Fibroblast of skin of left biceps (primary cell): ENCODE measurements at places on chromosomes 6 and 20.

- DNase-seq, result no peak
These were observed 452.9 kb downstream of the TFAP2B start for GRCh38 chr6:51271615-51272014.

- DNase-seq, result no peak
These were observed 6.4 kb downstream of the MYLK4 start for GRCh38 chr6:2744209-2744771.

DNA sequence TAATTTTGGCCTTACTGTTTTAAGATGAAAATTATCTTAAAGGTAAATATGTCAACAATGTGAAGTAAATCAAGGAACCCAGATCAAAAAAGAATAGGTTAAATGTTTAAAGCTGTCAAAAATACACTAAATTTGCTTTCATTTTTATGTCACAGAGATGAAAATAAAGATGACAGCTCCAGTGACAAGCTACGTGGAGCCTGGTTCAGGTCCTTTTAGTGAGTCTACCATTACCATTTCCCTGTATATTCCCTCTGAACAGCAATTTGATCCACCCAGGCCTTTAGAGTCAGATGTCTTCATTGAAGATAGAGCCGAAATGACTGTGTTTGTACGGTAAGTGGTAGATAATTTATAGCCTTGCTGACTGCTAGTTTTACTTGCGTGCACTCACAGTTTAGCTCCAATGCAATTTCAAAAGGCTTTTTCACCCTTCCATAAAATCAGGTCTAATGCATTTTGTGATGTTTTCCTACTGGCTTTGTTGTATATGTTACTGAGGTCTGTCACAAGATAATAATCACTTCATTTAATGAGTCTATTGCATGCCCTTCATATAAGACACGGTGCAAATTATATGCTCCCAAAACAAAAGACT is 1.9 kb downstream of the HEBP2 start:
- no peak for DNase-seq

DNA sequence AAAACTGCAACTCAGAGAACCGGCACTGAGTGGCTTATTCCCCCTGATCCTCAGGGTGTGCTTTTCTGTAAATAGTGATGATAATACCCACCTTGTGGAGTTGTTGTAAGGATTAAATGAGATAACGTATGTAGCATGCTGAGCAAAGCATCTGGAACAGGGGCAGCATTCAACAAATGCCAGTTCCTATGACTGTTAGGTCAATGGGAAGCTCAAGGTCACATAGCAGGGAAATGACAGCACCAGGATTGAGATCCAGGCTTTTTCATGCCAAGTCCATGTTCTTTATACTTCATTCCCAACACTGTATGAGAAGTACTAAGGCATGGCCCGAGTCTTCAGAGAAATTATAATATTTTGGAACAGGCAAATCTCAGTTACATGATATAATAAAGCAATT is 5.1 kb downstream of the RCAN2 start:
- no peak for DNase-seq

DNA sequence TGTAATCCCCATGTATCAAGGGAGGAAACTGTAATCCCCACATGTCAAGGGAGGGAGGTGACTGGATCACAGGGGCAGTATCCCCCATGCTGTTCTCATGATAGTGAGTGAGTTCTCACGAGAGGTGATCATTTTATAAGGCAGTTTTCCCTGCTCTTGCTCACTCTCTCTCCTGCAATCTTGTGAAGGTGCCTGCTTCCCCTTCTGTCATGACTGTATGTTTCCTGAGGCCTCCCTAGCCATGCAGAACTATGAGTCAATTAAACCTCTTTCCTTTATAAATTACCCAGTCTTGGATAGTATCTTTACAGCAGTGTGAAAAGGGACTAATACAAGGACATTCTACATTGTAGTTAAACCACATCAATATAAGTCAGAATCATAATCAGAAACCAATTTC is 112.4 kb downstream of the BTBD9 start:
- no peak for DNase-seq

GRCh38 chr20:57374931-57375651 is 16.1 kb upstream of the RBM38 start:
- no peak for DNase-seq

DNA sequence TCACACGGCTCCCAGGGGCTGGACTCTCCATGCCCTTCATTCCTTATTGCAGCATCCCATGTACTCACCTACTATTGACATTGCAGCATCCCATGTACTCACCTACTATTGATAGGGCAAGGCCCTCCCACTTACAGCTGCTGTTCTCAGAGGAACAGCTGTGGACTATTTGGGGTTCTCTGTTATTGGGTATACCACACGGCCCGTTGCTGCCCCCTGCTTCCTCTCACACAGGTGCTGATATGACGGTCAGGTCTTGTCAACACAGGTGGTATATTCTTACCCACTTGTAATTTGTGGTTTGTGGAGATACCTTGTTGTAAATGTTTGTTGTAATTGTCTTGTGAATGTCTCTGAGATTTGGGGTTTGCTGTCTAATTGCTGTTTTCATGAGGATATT is 18.8 kb downstream of the ALDH5A1 start:
- DNase-seq, result no peak

GRCh38 chr20:43238833-43239232 is 49.1 kb upstream of the PTPRT start:
- DNase-seq, result no peak

DNA sequence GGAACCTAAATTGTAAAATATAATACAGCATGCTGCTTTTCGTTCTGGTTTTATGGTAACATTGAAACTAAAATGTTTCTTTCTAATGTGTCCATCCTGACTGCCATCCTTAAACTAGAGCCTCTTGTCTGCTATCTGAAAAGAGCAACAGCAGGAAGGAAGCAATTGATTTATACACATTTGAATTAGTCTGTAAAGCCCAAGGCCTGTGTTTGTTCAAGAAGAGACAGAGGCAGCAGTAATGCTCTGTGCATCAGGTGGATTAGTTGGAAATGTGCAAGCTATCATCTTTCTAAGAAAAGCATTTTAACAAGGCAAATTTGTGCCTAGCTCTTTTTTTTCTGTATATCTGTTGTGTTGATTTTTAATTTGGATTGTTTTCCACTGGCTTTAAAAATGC is 128.6 kb downstream of the SCAF8 start:
- DNase-seq, result no peak

- DNase-seq, result peak; percentile 7
These were observed 47.8 kb downstream of the GMPR start for GRCh38 chr6:16286151-16286522.

DNA sequence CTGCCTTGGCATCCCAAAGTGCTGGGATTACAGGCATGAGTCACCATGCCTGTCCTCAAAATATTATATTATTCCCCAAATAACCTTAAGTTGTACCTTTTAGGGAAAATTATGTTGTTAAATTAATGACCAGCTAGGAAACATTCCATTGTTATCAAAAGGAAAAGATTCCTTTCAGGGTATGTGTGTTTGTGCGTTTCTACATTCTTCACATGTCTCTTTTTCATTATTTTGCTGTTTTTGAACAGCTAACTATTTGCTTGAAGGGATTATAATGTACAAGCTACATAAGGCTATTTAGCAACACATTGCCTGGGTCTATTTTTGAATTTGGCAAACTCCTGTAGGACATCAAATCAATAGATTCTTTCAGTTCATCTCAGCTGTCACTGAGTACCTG is 57.1 kb downstream of the GJA1 start:
- DNase-seq, result no peak

DNA sequence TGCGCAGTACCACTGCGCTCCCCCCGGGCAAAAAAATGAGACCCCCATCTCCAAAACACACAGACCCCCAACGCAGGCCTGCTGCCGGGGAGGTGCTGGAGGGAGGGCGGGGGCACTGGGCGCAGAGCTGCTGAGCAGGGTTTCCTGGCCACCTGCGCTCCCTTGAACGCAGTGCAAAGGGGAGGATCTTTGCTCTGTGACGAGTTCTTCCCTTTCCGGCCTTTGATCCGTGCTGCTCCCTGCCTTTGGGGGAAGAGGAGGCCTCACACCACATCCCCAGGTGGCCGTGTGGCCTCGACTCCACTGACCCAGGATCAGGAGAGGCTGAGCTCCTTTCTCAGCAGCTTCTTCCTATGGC is 8.9 kb upstream of the COL20A1 start:
- DNase-seq, result no peak

GRCh38 chr20:11355345-11355744 is 562.3 kb upstream of the BTBD3 start:
- no peak for DNase-seq

- no peak for DNase-seq
These were observed 87.1 kb downstream of the ERMARD start for GRCh38 chr6:169838346-169839028.

DNA sequence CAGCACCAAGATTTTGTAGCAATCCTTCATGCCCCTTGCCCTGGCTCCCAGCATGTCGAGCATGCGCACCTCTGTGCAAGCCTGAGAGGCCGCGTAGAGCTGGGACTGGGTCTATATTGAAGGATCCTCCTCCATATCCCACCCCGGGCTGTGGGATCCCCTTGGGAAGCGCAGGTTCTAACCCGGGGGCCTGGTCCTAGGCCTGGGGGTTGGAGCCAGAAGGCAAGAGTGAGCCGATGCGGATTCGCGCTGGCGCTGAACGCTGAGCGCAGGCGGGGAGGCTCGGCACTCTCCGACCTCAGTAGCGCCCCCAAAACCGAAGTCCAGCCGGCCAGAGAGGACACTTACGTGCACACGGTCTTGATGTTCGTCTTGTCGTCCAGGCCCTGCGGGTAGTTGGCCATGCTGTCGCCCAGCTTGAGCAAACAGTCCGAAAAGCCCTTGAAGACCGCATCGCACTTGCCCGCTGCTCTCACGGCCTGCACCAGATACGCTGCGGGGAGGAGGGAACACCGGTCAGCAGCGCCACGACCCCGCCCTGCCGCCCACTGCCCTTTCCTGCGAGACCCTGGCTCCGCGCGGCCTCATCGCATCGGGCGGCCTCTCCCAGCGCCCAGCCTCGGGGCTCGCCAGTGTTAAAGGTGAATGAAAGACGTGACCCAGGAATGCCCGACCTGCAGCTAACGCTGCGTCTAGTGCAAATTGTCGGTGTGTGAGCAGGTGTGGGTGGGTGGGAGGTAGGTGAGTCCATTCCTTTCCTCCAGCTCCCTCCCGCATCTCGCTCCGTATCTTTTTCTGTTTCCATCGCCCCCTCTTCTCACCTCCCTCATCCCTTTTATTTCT is 4.5 kb downstream of the NRN1 start:
- DNase-seq, result no peak

DNA sequence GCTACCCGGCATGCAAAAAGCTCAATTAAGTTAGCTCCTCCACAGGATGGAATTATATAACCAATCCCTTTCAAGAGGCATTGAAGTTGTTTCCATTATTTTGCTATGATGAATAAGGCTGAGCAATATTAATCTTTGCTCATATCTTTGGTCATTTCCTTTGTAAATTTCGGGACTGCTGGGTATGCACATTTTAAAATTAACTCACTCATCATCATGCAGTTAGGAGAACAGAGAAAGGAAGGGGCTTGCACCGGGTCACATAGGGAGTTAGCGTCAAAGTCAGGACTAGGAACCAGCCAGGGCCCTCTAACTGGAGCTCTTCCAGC is 430 bp upstream of the FAM110A start:
- DNase-seq, result no peak

DNA sequence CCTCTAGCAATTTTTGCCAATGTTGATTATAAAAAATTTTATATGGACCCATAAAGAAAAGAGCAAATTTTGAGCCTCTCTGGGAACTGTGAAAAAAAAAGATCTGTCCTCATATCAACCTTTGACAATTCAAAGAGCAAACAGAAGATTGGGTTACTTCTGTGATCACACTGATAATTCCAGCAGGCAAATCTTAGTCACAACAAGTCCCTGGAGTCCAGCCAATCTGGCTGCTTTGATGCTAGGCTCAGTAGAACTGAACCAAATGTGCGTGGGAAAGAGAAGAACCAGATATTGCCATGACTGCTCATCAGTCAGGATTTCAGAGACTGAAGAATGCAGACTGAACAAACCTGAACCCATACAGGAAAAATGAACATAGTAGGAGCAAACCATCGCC is 438.4 kb upstream of the FLRT3 start:
- peak; percentile 73 for DNase-seq

GRCh38 chr20:46354207-46354555 is 45.9 kb upstream of the CDH22 start:
- DNase-seq, result no peak

GRCh38 chr6:152207915-152208714 is 400.6 kb downstream of the ESR1 start:
- no peak for DNase-seq

DNA sequence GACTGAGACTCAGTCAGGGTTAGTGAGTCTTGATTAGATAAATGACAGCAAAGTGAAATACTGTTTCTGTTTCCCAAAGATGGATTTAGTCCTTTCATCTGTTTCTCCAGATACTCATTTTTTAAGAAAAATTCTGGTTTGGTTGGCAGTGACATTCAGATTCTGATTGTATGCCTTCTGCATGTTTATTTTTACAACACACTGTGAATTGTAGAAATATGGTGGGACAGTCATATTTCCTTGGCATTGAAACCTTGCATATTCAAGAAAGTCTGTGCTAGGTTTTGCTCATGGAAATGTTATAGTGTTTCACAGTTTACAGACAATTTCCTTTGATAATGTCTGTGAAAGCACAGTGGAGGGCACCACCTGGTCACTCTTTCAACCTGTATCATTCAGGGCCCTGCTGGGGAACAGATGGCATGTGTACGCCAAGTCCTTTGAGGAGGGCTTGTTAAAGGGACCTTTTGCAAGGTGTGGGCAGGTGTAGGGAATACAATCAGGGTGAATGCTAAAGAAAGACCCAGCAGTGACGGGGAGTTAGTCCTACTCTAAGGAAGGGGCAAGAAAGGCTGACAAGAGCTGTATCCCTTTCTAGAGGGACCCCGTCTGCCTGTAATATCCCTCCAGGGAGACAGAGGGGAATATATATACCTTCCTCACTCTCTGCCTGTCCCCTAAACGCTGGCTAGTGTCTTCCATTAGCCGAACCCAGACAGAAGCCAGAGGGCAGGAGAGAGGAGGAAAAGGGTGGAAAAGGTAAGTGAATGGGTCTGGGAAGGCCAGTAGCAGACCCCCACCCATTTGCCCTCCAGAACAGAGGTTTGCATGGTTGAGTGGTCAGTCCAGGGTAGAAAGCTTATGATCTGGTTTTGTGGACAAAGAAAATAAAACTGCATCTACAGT is 10.2 kb downstream of the PLCB4 start:
- DNase-seq, result no peak

DNA sequence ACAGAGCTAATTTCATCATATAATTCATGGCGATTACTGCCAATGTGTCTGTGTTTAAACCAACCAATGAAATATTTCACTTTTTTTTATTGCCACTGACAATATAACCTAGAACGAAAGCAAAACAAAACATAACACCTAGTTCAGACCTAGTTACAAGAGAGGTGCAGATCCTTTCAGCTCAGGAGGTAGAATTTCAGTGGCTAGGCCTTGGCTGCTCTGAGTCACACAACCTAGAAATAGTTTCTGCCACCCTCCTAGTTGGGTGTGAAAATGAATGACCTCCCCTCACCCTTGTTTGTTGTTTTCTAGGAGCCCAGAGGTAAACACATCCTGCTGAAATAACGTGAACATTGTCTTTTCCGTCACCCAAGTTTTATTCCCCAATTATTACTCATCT is 356.3 kb downstream of the HTR1B start:
- no peak for DNase-seq
